ENCODE measurements at places on chromosomes 5 and 9. TPM values are rescaled to one million over a fixed set of nuclear protein-coding genes. Genes with fewer than 3 reads are reported as not detected.

The PCDHB13 gene
- total RNA-seq, result 2.0 TPM

The PCDHGC3 gene
- 50.8 TPM for total RNA-seq

The PGM5 gene
- total RNA-seq, result 3.0 TPM

The HTR4 gene
- total RNA-seq, result not detected

The CD274 gene
- 0.95 TPM for total RNA-seq

The IL7R gene
- total RNA-seq, result 10.6 TPM

The NTRK2 gene
- total RNA-seq, result 0.39 TPM

The IFNK gene
- not detected for total RNA-seq

The UGT3A2 gene
- 0.12 TPM for total RNA-seq

The ADGRD2 gene
- not detected for total RNA-seq

The PCDHGA5 gene
- 0.50 TPM for total RNA-seq

Measured in H4 (cell line).